ENCODE measurements at places on chromosomes 4 and X.

DNA sequence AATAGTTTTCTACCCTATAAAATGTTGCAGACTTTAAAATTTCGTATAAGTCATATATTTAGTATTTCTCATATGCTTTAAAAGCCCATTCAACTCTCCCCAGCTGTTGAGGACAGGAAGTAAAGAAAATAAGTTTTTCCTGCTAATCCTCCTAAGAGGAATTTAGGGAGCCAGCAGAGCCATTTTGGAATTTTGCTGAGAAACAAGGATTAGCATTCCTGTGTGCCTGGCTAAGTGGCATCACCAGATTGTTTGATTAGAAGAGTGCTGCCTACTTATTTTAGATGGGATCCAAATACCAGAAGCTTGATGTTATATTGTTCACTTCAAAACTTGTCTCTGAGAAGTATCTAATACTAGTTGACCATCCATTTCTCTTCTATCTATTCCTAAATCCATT, 131.2 kb upstream of the HHIP start:
- no peak for DNase-seq

- DNase-seq, result peak; percentile 39
Measured at GRCh38 chrX:47497271-47497888, 14.4 kb upstream of the ZNF41 start.

DNA sequence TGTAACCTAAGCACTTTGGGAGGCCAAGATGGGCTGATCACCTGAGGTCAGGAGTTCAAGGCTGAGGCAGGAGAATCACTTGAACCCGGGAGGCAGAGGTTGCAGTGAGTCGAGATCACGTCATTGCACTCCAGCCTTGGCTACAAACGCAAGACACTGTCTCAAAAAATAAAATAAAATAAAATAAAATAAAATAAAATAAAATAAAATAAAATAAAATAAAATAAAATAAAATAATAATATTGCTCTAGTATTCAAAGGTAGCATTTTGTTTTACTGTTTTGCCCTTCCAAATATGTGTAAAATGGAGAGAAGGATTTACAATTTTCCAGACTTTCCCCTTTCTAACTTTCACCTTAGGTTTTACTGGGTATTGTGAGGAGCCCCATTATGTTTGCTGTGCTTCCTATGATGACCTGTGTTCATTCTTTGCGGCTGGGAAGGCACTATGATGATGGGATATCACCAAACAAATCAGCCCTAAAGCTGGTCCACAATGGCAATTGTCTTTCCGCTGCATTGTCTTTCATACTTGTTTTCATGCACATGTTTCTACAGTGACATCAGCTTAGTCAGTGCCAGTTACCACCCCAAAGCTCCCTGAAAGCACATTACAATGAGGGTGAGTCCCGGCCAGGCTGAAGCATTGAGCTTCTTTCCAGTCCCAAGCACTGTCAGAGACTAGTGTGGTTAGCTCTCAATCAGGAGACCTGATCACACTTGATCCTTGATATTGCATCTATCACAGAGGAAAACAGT, 50.8 kb downstream of the DTHD1 start:
- DNase-seq, result no peak

DNA sequence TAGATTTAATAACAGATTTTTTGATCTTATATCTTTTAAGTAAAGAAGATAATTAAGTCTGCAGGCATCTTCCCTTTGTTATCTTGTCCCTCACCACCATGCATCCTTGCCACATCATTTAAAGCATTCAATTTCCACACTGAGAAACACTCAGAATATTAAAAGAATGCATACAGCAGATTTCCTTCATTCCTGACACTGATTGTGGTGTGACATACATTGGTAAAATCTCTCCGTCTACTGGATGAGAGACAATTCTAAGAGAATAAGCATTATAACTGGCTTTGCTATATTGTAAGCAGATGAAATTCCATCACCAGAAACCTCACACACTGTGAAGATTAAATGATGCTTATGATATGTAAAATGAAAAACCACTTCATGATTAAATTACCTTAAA, 97.4 kb upstream of the TRPC5OS start:
- no peak for DNase-seq

DNA sequence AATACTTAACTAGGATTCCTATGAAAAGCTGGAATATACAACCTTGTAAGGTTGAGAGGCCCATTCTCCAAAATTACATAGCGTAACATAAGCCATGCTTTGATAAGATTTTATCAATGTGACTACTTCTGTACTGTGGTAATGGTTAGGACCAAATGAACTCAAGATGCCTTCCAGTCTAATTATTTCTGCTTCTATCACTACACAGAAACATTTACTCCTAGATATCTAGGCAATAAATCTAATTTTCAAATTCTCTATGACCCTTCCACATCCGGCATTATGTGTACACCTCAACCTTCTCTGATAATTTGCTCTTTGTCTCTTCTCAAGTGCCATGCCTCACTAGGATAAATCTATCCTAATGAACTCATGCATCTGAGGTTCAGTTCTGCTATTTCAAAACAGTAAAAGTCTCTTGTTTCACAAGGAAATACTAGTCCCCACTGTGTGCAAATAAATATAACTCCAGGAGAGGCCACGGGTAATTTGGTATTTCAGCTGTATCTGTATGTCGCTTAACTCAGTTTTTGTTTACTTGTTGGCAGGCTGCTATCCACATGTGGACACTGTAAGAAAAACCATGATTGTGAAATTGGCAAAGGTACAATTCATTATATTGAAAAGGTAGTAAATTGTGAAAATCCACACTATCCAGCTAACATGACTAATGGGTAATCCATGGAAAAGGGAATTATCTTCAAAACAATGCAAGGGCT, 93.3 kb downstream of the PRDM5 start:
- DNase-seq, result no peak

- no peak for DNase-seq
Measured at GRCh38 chrX:77776659-77777058, 9.4 kb downstream of the ATRX start.

DNA sequence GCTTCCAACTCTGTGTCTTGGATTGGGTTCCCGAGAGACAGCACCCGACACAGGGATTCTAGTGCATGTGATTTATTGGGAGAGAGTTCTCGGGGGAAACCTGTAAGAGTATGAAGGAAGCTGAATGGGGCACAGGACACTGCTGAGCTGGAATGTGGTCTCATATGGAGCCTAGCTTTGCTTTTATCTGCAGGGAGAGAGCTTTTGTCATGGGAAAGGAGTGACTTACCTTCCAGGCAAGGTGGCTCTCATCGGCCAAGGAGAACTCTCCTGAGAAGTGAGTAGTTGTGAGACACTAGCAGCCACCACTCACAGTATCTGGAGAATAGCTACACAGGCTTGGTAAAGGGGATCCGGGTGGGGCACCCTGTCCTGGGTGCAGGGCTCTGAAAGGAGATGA, 124.5 kb downstream of the NHS start:
- no peak for DNase-seq

DNA sequence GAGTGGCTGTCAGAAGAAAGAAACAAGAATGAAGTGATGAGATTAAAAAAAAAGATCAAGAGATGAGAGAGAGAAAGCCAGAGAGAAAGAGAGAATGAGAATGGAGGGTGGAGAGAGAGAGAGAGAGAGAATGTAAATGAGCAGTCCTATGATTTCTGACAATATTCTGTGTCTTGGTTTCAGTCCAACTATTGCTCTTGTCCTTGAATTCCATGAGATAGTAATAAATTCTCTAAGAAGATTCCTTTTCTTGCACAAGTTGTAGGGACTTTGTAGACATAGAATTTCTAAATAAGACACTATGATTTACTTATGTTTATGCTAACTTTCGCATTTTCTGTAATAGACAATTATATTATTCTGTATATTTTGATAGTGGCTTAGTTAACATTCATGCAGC, 149.6 kb upstream of the CTSO start:
- no peak for DNase-seq

DNA sequence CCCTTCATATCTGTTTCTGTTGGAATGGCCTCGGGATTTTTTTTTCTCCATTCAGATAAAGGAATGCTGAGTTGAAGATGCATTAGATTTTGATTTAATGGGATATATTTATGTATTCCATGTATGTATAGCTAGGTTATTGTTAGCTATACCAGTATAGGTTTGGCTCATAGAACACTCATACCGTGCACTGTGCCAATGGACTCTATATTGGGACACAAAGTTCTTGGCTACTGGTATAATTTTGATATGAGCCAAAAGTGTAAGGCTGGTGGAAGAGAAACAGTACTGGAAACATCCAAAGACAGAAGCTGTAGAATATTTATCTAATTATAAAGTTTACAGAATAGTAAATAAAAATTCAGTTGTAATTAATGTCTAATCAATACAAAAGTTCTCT, 1912.1 kb downstream of the STIM2 start:
- no peak for DNase-seq

GRCh38 chr4:139933104-139933503, 220.9 kb downstream of the MAML3 start:
- no peak for DNase-seq

DNA sequence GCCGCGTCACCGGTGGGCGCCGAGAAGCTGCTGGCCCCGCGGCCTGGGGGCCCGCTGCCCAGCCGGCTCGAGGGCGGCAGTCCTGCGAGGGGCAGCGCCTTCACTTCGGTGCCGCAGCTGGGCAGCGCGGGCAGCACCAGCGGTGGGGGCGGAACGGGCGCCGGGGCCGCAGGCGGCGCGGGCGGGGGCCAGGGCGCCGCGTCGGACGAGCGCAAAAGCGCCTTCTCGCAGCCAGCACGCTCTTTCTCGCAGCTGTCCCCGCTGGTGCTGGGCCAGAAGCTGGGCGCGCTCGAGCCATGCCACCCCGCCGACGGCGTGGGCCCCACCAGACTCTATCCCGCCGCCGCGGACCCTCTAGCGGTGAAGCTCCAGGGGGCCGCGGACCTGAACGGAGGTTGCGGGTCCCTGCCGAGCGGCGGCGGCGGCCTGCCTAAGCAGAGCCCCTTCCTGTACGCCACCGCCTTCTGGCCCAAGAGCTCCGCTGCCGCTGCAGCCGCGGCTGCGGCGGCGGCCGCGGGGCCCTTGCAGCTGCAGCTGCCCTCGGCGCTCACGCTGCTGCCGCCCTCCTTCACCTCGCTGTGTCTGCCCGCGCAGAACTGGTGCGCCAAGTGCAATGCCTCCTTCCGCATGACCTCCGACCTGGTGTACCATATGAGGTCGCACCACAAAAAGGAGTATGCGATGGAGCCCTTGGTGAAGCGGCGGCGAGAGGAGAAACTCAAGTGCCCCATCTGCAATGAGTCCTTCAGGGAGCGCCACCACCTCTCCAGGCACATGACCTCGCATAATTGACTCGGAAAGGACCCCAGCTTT, 5.6 kb downstream of the PRDM8 start:
- DNase-seq, result no peak

- DNase-seq, result no peak
Measured at GRCh38 chr4:151674804-151675391, 85.9 kb downstream of the GATB start.

DNA sequence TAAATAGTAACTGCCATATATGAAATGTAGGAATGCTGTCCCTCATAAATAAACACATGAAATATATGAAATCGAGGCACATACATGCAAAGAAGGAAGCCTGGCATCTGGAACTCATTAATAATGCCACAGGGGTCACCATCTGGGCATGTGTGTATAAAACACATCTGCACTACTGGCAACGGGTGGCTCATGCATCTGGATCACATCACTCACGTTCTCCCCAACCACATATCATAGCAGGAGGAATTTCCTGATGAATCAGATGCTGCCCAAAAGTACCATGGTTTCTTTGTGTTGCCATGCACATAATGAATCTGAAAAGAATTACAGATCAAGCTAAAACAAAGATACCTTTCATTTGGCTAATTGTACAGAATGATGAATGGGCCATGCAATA, 28.6 kb downstream of the RNF175 start:
- peak; percentile 68 for DNase-seq

- no peak for DNase-seq
Measured at GRCh38 chrX:10121787-10122186, 35.0 kb upstream of the CLCN4 start.
